ENCODE measurements at places on chromosomes 3 and 15.

GRCh38 chr3:104460477-104461406 lies 906.0 kb upstream of the ALCAM start:
- peak; percentile 29 for DNase-seq

GRCh38 chr15:36344887-36345286 lies 234.5 kb upstream of the CDIN1 start:
- DNase-seq, result no peak

GRCh38 chr3:146148468-146148931 lies 12.5 kb downstream of the PLOD2 start:
- DNase-seq, result peak; percentile 42

DNA sequence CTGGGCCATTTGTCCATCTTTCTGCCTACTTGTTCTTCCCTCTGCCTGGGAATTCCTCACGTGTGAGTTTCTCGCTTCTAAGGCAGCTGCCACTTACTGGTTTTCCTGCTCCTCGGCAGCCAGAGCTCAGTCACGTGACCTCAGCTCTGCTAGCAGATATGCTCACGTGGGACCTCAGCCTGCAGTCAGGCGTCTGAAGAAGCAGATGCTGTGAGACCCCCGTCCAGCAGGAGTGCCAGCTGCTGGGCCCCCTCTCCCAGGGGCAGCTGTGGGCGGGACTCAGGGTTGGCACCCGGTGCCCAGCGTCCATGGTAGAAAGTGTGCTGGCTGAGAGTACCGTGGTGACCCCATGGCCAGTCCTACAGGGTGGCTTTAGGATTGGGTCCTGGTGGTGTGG lies 161.3 kb upstream of the TLE3 start:
- DNase-seq, result peak; percentile 78

DNA sequence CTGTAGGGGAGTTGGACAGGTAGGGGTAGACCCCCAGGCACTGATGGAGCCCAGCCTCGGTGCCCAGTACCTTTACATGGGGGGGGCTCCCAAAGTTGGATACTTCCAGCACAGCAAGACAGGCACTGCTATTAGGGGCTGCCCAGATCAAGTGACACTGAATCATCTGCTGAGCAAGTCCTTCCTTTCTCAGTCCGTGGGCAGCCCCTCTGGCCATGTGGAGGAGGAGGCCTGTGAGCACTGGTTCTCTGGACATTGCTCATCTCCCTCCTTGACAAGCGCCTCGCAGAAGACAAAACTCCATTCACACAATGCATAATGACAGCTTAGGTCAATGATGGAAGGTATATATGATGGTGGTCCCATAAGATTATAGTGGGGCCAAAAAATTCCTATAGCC lies 35.7 kb downstream of the EEFSEC start:
- DNase-seq, result no peak

GRCh38 chr3:116281313-116282143 lies 163.8 kb downstream of the LSAMP start:
- no peak for DNase-seq

DNA sequence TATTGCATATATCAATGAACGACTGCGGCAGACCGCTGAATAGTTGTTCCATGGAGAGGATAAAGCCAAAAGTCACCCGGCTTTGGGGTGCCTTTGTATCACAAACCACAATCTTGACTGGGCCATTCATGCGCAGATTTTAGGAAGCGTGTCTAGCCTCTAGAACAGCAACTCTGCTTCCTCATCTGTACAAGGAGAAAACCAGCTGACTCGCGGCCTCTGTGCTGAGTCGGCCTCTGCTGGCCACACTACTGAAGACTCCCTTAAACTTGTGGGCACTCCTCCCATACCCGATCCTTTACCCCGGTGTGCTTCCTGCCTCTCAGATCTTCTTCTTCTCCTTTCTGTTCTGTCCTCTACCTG lies 872 bp downstream of the DLEC1 start:
- peak; percentile 17 for DNase-seq

DNA sequence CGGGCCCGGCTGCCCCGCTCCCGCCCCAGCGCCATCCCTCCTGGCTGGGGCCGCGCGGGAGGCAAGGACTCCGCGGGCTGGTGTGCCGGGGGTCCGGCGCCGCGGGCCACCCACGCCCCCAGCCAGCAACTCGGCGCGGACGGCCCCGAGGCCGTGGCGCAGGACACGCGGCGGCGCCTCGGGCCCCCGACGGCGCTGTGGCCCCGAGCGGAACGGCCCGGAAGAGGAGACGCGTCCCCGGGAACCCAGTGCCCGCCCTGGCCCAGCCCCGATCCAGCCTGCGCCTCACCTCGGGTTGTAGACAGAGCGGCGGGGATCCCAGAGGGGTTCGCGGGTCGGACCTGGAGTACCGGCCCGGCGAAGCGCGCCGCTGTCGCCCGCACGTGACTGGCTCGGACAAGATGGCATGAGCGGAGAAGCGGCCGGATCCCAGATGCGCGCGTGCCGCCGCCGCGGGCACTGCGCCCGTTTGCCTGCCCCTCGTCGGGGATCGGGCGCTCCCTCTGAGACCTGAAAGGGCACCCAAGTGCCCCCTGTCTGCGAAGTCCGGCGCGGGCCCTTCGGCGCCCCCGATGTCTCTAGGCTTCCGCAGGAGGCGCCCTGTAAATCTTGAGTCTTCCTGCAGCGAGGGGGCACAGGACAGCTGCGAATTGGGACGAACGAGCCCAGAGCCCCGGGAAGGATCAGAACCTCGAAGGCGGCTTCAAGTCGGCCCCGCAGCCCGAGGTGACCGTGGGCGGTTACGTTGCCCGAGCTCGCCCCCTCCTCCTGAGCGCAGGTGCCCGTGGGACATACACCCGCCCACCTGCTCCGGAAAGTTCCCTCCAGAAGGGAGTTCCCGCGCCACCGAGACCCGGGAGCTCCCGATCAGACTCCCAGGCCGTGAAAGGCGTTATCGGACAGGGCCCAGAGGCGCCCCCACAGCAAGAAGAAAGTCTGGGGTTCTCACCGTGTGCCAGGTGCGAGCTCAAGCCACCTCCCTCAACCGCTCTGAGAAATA lies 598 bp upstream of the SFMBT1 start:
- DNase-seq, result peak; percentile 46

GRCh38 chr3:185561374-185561943 lies 9.1 kb upstream of the LIPH start:
- DNase-seq, result no peak

DNA sequence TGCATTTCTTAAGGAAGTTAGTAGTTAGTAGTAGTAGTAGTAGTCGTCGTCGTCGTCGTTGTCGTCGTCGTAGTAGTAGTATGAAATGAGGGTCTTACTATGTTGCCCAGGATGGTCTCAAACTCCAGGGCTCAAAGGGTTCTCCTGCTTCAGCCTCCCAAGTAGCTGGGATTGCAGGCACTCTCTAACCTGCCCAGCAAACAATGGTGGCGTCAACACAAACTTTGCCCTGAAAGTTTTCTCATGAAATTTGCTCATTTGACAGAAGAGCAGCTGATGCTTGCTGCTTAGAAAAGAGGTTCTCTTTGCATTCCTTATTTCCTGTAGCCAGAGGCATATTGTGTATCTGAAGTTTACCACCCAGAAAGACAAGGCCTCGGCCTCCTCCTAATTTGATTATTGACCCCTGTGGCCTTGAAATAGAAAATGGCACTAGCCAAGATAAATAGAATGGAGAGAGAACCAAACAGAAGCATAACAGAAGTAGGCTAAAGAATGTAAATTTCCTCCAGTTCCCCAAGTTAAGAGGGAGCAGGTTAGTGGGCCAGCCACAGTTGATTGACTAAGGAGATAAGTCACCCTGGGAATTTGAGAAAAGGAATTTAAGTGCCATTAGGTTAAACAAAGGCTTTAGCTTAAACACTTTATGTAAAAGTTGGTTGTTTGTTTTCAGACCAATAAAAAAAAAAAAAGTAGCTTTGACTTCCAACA lies 166.2 kb upstream of the ROBO2 start:
- DNase-seq, result peak; percentile 5

DNA sequence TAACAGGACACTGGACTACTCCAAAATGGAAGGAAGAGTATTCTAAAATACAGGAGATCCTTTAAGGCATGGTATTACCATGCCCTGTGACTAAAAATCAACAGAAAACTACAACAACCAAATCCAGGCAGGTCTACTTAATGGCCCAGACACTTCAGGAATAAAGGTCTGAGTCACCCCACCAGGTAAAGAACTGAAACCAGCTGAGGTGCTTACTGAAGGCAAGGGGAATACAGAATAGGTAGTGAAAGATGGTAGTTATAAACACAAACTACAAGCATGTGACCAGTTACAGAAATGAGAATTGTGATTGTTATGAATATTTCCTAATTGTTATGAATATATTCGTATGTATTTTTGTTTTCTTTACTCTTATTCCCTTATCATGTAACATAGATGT lies 13.4 kb downstream of the IFT57 start:
- no peak for DNase-seq

DNA sequence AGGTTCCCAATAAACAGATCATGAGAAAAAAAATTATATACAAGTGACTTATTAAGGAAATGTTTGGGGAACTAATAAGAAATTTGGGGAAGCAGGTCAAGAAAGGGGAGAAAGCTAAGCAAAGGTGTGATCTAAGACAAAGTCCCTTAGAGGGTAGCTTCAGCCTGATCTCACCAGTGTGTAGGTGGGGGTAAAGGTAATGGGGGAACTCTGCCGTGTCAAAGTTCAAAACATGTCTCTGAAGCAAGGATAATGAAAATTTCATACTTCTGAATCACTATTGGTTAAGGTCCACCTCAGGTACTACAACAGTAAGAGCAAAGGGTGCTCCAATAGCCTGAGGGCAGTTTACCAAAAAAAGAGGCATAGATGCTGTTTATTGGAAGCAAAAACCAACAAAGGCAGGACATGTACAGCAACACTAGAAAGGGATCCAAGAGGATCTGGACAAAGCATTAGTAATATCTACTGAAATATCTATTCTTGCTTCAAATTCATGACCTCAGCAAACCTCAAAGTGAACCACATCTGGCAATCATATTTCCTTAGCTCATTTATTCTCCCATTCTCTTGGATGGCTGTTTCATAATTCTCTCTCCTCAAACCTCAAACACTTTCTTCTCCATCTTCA lies 6.9 kb downstream of the ACAD11 start:
- DNase-seq, result no peak

DNA sequence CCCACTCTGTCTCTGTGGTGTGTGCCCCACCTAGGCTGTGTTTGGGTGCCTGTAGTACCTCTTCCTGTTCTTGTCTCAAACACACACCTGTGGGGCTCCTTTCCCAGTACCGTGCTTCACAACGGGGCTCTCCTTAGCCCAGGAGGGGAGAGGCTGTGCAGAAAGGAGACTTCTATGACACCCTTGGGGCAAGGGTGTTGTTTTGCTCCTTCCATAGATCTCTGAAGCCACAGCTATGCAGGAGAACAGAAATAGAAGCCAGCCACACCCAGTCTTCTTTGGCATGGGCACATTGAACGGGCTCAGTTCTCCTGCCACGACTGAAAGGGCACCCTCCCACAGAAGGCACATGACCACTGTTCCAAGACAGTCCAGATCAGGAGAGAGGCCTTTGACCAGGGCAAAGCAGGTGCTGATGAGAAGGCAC lies 74.3 kb downstream of the LIPC start:
- no peak for DNase-seq

- DNase-seq, result no peak
Observed at GRCh38 chr15:85595804-85596536, 198.8 kb downstream of the KLHL25 start.

DNA sequence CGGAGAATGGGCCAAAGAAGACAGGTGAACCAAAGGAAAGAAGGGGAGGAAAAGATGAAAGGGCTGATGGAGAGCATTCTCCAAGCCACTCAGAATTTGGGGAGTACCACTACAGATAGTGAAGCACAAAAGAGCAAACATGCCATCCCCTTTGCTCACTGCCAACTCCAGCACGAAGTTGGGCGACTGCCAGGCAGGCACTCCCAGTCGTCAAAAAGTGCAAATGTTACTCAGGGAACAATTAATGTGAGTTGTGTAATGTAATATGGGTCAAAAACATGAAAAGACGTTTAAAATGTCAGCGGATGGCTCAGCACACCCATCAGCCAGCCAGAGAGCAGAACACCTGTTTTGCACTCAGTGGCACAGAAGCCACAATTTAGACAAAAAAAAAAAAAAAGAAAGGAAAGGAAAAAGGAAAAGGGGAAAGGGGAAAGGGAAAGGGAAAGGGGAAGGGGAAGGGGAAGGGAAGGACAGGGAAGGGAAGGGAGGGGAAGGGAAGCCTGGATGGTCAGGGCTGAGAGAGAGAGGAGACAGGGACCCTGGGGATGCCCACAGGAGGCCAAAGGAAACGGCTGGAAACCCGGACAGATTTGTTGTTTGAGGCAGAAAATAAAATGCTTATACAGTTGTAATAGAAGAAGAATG lies 82.7 kb downstream of the COL8A1 start:
- no peak for DNase-seq

DNA sequence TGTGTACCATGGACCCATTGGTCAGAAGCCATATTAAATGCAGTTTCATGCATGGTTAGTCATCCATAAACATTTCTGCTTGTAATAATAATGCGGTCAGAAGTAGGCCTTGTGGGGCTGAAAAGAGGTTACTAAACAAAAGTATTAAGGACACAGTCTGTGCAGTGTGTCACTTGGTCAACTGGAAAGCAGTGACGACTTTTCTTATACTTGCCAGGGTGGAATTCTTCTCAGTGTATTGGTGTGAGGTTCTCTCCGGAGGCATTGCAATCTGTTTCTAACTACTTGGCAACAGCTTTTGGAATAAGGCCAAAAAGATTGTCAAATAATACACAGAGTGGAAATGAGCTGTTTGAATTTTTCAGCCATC lies 46.8 kb downstream of the CHL1 start:
- no peak for DNase-seq

- no peak for DNase-seq
Observed at GRCh38 chr3:156253150-156253549, 132.8 kb downstream of the KCNAB1 start.

- DNase-seq, result no peak
Observed at GRCh38 chr3:71393093-71393492, 190.4 kb downstream of the FOXP1 start.

DNA sequence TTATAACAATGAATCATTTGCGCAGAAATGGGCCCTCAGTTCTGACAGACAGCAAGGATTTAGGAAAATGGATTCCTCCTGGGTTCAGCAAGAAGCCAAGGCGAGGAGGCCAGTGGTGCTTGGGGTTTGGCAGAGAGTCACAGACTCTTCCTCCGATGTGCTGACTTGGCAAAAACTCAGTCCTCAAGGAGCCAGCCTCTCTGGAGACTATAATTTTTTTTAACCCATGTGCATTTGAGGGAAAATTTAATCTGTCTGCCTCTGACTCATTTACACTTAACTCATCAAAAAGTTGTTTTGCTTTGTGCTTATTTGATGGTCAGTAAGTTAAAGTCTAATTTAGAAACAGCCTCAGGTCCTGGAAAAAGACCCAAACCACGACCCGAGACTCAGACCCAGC lies 34.2 kb upstream of the SLC24A5 start:
- no peak for DNase-seq

DNA sequence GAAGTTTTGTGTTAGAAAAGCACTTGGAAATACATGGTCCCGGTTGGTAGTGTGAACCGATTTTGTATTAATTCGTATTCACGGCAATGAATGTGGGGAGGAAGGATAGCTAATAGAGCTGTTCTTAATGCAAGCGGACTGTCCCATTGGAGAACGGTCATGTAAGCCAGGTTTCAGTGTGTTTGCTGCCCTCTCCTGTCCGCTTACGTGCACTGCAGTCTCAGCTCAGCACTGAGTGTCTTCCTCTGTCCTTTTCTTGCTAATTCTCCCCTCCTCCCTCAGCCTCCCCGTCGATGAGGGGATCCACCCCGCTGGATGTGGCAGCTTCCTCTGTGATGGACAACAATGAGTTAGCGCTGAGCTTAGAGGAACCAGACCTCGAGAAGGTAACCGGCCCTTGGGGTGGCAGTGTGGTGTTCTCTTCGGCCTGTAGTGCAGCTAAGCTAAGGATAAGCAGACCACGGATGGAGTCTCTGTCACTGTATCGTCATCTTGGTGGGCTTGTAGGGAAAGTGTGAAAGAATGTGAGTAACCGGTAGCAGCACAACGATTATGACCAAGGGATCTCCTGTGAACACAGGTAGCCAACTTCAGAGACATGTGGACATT lies 267.5 kb upstream of the CHRM5 start:
- peak; percentile 79 for DNase-seq

All from mesenchymal stem cell (in vitro differentiated cells and primary cell).